Karpas-422 (cell line): ENCODE measurements at places on chromosomes 16 and 17. TPM values are rescaled to one million over a fixed set of nuclear protein-coding genes. Genes with fewer than 3 reads are reported as not detected.

SLC38A8 gene
- not detected in 2 replicates for total RNA-seq

SP6 gene
- 0.04 TPM in 1 of 2 replicates, not detected in the other for total RNA-seq

TPSB2 gene
- total RNA-seq, result not detected in 2 replicates

FSCN2 gene
- total RNA-seq, result 0.63 and 1.2 TPM in 2 replicates

MRPS34 gene
- total RNA-seq, result 101 and 177 TPM in 2 replicates

CCDC154 gene
- 0.11 TPM in 1 of 2 replicates, not detected in the other for total RNA-seq

TPSG1 gene
- not detected in 2 replicates for total RNA-seq

PTGES3L gene
- 0.11 and 0.45 TPM in 2 replicates for total RNA-seq

UTS2R gene
- not detected in 2 replicates for total RNA-seq

ZBTB4 gene
- 5.5 and 7.2 TPM in 2 replicates for total RNA-seq

RNU2-1 gene
- total RNA-seq, result not detected in 2 replicates

SENP3 gene
- 62.8 and 96.1 TPM in 2 replicates for total RNA-seq

KRT34 gene
- not detected in 2 replicates for total RNA-seq

TMEM220 gene
- total RNA-seq, result not detected in 2 replicates

NETO2 gene
- total RNA-seq, result 83.9 and 84.4 TPM in 2 replicates

LRRC75A gene
- total RNA-seq, result 2.4 and 5.2 TPM in 2 replicates

TAC4 gene
- not detected in 2 replicates for total RNA-seq

KIFC3 gene
- total RNA-seq, result not detected in 2 replicates

KRT16 gene
- total RNA-seq, result not detected in 2 replicates

KRTAP16-1 gene
- total RNA-seq, result not detected in 2 replicates

SLC6A4 gene
- not detected in 2 replicates for total RNA-seq

KCNH6 gene
- not detected in 2 replicates for total RNA-seq

NEK8 gene
- 9.4 and 13.8 TPM in 2 replicates for total RNA-seq

PERCC1 gene
- total RNA-seq, result not detected in 2 replicates

CDH16 gene
- total RNA-seq, result not detected in 2 replicates

BTBD17 gene
- total RNA-seq, result not detected in 2 replicates

KRTAP2-1 gene
- total RNA-seq, result not detected in 2 replicates

KRT39 gene
- not detected in 2 replicates for total RNA-seq

MYH8 gene
- not detected in 2 replicates for total RNA-seq

CACNG5 gene
- total RNA-seq, result not detected in 2 replicates

STX4 gene
- 16.6 and 16.7 TPM in 2 replicates for total RNA-seq

KRT17 gene
- total RNA-seq, result not detected in 2 replicates

KREMEN2 gene
- total RNA-seq, result 3.4 and 8.5 TPM in 2 replicates

SEC14L5 gene
- not detected in 2 replicates for total RNA-seq

VASN gene
- total RNA-seq, result 4.1 and 8.9 TPM in 2 replicates

ABCA10 gene
- total RNA-seq, result 0.87 and 2.2 TPM in 2 replicates

TNFRSF13B gene
- not detected in 2 replicates for total RNA-seq

KIF2B gene
- not detected in 2 replicates for total RNA-seq

NACA2 gene
- total RNA-seq, result not detected in 2 replicates

CENPV gene
- 25.6 and 69.7 TPM in 2 replicates for total RNA-seq

GPRC5B gene
- not detected in 2 replicates for total RNA-seq

MTMR4 gene
- 53.6 and 64.0 TPM in 2 replicates for total RNA-seq

CD300E gene
- not detected in 2 replicates for total RNA-seq

PRSS36 gene
- not detected in 2 replicates for total RNA-seq
